Activated CD4-positive, CD25-positive, alpha-beta regulatory T cell (primary cell): ENCODE measurements at places on chromosomes 3 and 15.

DNA sequence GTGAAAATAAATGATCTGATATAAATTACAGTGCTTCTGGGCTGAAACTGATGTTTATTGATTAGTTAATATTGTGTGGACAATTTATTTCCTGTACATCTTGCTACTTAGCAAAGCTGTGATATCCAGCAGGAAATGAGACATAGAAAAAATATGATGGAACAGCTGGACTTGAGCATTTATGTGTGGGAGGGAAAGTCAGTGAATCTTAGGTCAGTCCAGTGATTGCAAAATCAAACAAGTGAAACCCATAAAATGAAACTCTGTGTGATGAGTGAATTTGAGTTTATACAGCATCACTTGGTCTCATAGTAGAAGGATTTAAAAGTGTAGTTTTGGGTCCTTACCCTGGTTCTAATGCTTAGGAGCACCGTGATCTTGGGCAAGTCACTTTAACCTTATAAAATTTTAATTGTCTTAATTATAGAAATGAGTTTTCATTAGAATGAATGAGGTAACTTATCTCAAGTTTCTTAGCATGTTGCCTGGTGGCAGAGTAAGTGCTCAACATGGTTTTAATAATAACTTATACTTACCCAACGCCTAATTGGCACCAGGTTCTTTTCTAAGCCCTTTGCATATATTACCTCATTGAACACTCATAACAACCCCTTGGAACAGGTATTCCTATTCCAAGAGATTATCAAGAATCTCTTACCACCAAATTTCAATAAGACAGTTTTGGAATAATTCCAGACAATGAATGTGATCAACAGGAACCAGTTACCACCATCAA lies 194.6 kb downstream of the ADAMTSL3 start:
- DNase-seq = no peak

GRCh38 chr3:193665370-193665989 lies 72.5 kb downstream of the OPA1 start:
- DNase-seq = no peak

GRCh38 chr15:88621789-88622604 lies 857 bp downstream of the AEN start:
- DNase-seq = no peak

- no peak for DNase-seq
Observed at GRCh38 chr15:74394090-74394846, 26.8 kb upstream of the CYP11A1 start.

DNA sequence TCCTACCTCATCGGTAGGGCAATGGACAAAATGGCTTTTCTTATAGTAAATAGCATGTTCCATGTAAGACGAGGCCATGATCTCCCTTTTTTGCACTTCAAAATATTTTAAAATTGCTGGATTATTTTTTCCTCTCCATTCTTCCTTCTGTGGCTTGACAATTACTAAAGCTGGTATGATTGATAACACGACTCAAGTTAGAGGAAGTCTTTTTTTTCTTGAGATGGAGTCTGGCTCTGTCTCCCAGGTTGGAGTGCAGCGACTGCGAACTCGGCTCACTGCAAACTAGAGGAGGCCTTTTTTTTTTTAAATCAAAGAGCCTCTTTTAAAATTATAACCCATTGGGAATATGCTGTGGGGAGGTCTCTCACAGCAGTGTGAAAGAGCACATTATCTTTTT lies 124.5 kb upstream of the TBL1XR1 start:
- no peak for DNase-seq

GRCh38 chr3:187327845-187328244 lies 36.3 kb upstream of the MASP1 start:
- DNase-seq = no peak

GRCh38 chr3:65988411-65989180 lies 50.1 kb downstream of the MAGI1 start:
- no peak for DNase-seq
